Left ventricle myocardium superior (tissue), 1 donor: ENCODE measurements at places on chromosomes 4 and X. TPM values are rescaled to one million over a fixed set of nuclear protein-coding genes. Genes with fewer than 3 reads are reported as not detected.

Gene CXorf65
- total RNA-seq, result not detected

DNA sequence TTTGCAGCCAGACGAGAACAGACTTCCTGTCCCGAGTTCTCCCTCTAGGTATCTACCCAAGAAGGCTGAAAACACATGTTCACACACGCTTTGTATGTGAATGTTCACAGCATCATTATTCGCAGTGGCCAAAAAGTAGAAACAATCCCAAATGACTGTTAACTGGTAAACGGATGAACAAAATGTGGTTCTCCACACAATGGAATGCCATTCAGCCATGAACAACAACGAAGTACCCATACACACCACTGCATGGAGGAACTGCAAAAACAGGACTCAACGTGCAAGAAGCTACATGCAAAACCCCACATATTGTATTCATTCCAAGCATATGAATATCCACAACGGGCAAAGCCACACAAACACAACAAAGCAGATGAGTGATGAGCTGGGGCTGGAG, 45.0 kb downstream of the PDHA1 start:
- DNase-seq, result no peak

DNA sequence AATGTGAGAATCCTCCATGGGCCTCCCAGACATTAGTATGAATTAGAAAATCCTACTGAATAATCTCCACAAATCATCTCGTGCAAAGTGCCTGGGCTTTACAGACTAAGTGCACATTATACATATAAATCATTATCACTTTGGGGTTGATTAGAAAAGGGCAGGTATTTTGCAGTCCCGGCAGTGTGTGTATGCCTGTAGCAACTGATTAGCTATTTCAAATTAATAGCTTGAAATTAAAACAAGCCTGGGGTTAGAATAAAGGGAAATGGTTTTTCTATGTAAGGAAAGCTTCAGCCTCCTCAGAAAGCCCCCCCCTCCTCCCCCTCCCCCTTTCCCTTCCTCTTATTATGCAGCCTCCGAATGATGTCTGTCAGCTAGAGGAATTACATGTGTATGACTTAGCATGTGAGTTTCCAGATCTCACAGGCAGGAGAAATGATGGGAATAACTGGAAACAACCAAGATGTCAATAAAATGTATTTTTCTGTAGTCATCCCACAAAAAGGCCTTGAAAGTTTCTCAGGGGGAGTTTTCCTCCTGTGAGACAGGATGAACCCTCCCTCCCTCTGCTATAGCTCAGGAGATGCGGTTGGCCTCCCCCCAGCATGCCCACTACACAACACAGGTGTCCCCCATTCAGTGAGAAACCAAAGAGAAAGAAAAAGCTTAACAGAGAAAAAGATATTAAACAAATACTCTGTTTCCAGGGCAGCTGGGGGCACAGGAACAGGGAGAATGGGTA, 41.2 kb upstream of the RASGEF1B start:
- DNase-seq, result no peak

DNA sequence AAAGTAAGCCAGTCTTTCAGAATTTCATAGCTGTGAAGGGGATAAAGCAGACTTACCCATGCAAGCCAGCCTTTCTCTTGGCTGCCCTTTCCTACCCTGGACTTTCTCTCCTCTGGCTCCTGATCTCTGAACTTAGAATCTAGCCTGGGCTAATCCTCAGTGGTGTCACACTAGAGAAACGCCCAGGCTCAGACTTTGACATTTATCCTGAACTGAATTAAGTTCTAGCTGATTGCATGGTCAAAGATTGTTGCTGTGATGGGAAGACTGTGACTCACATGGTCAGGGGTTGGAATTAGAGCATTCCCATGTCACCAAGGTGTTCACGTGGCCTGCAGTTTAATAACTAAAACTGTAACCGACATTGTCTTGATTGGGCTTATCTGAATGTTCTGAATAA, 469.5 kb upstream of the FAT1 start:
- DNase-seq, result no peak

DNA sequence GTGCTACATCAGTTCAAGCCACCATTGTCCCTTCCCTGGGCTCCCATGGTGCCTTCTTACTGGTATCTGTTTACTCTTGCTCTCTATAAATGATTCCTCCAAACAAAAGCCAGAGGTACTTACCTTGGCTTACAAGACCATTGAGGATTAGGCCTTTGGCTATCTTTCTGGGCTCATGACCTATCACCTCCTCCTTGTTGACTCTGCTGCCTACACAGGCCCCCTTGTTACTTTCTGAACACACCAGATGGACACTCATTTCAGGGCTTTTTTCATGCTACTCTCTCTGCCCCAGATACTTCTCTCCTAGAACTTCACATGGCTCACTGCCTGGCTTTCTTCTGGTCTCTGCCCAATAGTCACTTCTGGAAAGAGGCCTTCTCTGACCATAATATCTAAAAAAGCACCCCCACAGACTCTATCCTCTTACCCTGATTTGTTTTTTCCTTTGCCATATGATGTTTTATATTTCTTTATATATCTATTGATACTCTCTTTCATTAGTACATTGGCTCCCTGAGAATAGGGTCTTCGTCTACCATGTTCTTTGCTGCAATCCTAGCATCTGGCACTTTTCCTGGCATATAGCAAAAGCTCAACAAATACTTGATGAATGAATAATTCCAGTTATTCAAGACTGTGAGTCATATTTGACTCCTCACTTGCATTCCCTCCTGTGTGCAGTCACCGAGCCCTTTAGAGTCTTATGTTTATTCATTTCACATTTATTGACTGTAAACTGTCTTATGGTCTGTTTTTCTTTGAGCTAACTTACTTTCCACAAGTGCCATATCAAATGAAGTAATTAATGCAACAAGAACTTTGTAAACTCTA, 27.1 kb upstream of the TAPT1 start:
- no peak for DNase-seq

DNA sequence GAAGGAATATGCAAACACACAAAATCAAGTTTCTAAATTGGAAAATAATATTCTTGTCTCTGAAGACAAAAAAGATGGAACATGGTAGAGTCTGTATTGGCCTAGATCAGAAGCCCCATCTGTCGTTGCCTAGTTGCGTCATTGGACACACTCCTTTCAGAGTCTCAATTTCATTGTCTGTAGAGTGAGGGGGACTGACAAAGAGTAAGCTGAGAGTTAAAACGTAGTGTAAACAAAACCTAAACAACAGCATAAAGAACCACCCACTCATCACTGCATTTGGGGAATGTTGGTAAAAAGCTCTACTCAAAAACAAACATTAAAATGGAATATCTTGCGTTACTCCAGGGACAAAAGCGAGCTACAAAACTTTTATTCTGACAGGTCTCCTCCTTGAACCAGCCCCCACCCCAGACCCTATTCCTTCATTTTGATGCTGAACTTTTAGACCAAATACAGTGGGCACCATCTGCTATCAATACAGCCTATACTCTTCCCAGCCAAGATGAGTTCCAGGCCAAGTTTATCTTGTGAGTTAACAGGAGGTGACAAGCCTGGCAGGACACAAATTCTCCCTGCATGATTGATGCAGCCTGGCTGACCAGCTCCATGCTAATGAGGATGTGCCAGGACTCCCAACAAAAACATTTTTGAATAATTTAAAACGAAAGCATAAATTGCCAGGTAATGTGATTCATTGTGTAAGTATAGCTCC, 125.2 kb downstream of the COL25A1 start:
- DNase-seq, result no peak

GRCh38 chr4:76755756-76756155, 142.2 kb downstream of the SOWAHB start:
- no peak for DNase-seq

DNA sequence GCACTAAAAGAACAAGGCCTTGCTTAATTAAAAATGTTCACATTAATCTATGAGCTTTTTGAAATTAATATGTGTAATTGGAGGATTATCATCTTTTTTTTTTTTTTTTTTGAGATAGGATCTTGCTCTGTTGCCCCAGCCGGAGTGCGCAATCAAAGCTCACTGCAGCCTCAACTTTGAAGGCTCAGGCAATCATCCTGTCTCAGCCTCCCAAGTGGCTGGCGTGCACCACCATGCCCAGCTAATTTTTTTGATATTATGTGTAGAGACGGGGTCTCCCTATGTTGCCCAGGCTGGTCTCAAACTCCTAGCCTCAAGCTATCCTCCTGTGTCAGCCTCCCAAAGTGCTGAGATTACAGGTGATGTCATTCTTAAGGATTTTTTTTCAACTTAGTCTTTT, 20.0 kb downstream of the PRPS1 start:
- no peak for DNase-seq
